ENCODE measurements at places on chromosomes 2 and 18.

- DNase-seq = no peak
Measured at GRCh38 chr2:117723888-117724434, 90.5 kb upstream of the DDX18 start.

DNA sequence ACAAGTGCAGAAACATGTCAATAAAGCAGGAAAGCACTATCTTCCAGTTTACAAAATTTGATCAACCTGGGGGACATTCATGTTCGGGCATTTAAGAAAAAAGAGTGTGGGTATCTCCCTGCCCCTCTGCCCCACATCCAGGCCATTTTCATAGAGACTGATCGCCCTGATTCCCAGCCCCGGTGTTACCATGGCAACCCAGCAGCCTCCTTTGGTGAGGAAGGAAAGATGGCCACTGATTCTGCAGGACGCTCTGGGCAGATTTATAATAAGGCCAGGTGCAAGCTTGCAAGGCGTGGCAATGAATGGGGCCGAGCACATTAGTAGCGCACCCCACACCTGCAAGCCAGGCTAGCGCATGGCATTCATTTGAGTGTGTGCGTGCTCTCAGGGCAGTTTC is 36.7 kb upstream of the ARL4C start:
- DNase-seq = no peak

DNA sequence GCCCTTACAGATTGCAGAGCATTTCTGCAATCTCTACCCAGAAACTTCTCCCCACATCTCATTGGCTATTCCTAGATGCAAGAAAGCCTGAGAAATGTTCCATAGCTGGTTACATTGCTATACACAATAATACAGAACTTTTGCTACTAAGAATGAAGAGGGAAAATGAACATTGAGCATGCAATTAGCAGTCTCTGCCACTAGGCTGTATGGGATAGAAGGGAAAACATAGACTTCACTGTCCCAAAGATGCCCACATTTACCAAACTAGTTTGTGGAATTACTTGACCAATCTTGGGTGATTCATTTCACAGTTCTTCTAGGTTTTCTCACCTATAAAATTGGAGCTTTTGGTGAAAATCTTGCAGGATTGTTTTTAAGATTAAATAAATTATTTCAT is 265.7 kb upstream of the NT5C1B start:
- DNase-seq = no peak

GRCh38 chr18:3585656-3586509 is 135.9 kb downstream of the TGIF1 start:
- DNase-seq = no peak

DNA sequence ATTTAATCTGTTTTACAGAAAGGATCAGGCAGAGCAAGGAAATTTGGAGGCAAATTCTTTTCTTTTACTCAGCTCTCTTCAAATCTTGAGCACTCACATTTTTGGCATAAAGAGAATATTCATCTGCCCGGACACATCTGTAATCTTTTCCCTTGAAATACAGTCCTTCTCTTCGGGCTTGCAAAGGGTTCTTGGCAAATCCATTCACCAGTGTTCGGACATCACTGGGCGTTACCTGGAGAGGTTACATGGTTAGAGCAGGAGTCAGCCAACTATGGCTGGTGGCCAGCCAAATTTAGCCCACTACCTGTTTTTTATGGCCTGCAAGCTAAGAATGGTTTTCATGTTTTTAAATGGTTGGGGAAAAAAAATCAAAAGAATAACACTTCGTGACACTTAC is 2.1 kb downstream of the PFN4 start:
- DNase-seq = no peak

- no peak for DNase-seq
Measured at GRCh38 chr2:238712011-238712410, 135.9 kb upstream of the TWIST2 start.

- no peak for DNase-seq
Measured at GRCh38 chr2:37679072-37679695, 7.7 kb upstream of the CDC42EP3 start.

- peak; percentile 97 for DNase-seq
Measured at GRCh38 chr2:12456293-12457106, 260.2 kb upstream of the TRIB2 start.

DNA sequence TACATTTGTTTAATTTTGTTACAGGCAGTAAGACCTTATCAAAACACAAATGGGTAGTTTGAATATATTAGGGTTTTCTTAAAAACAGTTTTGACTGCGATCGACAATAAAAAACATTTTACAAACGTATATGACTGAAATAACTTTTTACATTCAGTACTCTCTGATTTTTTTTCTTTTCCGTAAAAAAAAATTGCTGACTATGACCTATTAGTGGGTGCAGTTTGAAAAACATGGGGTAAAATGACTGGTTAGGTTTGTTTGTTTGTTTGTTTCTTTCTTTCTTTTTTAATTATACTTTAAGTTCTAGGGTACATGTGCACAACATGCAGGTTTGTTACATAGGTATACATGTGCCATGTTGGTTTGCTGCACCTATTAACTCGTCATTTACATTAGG is 36.9 kb downstream of the EPC2 start:
- no peak for DNase-seq

GRCh38 chr2:127128445-127128904 is 21.5 kb upstream of the BIN1 start:
- no peak for DNase-seq

GRCh38 chr18:7290077-7290476 is 59.2 kb downstream of the LRRC30 start:
- no peak for DNase-seq

DNA sequence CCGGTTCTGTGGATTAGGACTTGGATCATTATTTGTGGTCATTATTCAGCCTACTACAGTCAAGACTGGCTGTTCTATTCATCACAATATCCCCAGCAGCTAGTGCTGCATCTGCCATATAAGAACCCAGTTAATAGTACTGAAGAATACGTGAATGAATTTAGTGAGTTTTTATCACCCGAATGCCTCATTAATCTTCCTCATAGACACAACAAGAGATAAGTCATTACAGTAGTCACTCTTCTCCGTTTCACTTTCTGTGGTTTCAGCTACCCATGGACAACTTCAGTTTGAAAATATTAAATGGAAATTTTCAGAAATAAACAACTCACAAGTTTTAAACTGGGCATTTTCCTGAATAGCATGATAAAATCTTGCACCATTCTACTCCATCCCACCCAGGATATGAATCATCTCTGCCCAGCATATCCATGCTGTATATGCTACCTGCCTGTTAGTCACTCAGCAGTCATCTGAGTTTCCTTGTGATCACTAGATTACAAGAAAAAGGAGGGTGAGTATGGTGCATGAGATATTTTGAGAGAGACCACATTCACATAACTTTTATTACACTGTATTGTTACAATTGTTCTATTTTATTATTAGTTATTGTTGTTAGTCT is 363.7 kb upstream of the CHAC2 start:
- DNase-seq = peak; percentile 20

GRCh38 chr2:124580263-124580662 is 555.2 kb downstream of the CNTNAP5 start:
- DNase-seq = no peak

DNA sequence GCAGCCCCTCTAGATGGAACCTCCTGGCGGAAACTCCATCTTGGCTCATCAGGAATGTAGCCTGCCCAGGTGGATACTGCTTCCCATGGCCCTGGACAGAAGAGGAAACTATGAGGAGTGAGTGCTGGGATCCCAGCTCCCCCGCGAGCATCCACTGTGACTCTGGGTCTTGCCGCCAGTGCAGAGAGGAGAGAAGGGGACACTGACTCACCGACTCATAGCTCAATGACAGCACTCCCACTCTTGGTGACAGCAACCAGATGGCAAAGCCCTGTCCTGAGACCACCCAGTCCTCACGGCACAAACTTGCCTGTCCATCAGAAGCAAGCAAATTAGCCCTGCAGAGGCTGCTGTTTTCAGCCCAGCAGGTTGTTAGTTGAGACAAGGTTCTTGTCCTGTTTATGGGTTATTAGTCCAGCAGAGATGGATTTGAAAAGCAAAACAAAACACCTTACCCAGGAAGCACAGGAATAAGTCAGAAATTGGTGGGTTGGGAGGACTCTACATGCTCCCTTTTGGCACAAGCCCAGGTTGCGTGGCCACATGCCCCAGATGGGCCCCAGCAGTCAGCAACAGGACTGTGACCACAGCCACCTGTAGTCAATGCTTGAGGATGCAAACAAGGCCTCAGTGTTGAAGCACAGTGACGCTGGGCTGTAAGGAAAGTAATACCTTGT is 111.5 kb upstream of the GLI2 start:
- DNase-seq = no peak

GRCh38 chr2:228239207-228239906 is 57.9 kb upstream of the SPHKAP start:
- DNase-seq = no peak

DNA sequence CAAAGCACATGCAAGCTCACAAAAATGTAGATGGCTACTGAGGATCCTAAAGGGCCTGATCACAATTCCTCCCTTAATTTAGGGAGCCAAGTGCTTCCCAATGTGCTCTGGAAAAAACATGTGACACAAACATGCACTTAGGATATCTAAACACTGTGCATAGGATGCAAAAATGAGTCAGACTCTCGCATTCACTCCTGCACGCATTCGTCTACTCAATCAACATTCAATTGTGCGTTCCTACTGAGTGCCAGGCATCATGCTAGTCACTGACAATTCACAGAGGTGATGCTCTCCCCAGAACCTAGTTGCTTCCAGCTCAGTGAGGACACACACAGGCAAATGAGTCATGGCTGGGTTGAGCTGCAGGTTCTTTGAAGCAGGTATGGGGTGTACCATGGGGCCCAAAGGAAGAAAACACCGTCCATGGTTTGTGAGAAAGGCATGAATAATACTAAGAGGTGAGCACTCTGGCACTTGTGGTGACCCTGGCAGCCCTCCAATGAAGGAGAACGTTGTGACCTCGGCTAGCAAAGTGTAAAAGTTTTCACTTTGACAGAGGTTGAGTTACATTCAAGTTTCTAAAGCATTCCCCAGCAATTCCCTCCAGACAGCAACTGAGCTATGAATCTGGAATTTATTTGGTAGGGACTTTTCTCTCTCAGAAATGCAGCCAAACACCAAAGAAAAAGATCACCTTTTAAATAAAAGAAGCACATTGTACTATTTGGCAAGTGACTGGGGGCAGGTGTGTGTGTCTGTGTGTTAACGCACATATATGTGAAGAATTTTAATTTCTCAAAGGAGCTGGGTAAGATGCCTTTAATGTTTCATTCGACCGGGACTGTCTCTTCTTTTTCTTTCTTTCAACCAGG is 173.3 kb downstream of the ALPK2 start:
- DNase-seq = no peak

DNA sequence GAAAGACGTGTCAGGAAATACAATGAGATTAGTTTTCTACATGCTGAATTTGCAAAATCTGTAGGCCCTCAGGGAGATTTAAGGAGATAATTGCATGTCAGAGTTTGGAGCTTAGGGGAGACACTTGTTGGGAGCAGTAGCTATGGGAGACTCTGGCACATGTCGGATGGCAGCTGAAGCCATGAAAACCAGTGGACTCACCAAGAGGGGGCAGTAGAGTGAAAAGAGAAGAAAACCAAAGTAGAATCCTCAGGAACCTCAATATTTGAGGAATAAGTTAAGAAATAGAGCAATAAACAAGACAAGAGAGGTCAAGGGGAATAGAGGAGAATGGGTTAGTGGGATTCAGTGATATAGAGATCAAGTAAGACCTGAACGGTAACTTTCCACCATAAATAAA is 24.8 kb downstream of the RUFY4 start:
- no peak for DNase-seq

DNA sequence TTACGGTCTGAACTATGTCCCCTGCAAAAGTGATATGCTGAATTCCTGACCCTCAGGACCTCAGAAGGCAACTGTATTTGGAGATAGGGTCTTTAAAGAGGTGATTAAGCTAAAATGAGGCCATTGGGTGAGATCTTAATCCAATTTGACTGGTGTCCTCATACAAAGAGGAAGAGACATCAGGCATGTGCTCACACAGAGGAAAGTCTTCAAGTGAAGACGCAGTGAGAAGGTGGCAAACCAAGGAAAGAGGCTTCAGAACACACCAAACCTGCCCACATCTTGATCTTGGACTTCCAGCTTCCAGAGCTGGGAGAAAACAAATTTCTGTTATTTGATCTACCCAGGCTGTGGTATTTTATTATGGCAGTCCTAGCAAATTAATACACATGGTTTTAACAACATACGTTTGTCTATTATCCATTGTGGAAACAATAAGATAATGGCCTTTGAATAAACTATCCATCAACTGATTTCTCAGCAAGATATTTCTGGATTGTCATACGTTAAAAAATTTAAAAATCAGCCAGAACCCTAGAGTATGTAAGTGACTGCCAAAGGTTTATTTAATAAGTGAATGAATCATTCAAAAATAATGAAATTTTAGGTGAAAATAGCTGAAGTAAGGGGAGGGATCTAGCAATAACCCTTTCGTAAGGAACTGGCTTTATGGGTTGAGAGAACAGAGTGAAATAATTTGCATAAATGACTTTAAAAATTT is 6.5 kb downstream of the WIPF1 start:
- no peak for DNase-seq

GRCh38 chr18:48815179-48815515 is 135.6 kb downstream of the SMAD7 start:
- no peak for DNase-seq

GRCh38 chr2:196376984-196377877 is 205.9 kb upstream of the STK17B start:
- DNase-seq = no peak

DNA sequence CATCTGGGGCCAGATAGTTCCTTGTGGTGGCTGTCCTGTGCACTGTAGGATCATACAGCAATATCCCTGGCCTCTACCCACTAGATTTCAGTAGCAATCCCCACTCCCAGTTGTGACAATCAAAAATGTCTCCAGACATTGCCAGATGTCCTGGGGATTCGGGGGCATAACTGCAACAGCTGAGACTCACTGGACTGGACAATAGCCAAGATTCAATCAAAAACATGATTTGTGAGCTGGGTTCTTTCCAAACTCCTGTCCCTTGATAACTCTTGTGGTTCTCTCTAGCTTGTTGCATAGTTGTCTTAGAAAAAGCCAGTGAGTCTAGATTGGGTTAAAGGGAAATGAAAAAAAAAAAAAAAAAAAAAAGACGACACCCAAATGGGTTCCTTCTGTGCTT is 293.4 kb downstream of the CELF4 start:
- no peak for DNase-seq

GRCh38 chr2:33380719-33381118 is 95.7 kb upstream of the RASGRP3 start:
- no peak for DNase-seq

- no peak for DNase-seq
Measured at GRCh38 chr2:27087823-27088410, 1.3 kb downstream of the KHK start.
